Astrocyte of the spinal cord (primary cell): ENCODE measurements at places on chromosomes 2 and 18.

- DNase-seq: no peak
These were observed 204.2 kb downstream of the TPGS2 start for GRCh38 chr18:36624451-36625167.

DNA sequence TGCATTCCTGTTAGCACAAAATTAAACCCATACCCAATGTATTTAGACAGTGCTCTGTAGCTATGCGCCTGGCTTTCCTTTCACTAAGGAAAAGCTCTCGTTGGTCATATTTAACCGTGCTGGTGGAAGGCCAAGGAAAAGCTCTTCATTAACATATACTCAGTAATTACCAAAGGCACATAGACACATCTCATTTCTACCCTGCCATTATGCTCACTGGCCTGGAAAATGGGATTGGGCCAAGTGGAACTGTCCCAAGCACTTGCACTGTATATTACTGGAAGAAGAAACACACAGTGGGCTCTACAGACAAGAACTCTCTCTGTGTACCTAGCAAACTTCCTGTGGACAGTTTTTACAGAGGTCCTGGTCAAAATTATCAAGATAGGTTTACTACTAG is 274.4 kb downstream of the ERBB4 start:
- DNase-seq: no peak

- no peak for DNase-seq
These were observed 5.8 kb upstream of the UPP2 start for GRCh38 chr2:158095912-158096311.

DNA sequence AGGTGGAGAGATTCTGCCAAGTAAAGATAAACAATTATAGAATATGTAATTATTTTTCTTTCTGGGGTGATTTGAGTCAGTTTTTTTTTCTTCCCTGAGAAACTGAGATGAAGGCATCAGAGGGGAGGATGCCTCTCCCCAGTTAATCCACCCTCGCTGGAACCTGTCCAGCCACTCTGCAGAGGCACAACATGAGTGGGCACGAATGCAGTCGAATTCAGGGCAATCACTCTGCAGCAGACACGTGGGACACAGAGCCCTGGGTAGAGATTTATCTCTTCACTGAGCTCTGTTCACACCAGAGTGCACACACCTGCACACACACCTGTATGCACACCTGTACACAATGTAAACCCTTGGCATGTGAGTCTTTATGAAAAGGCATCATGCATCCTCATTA is 154.2 kb downstream of the DCDC2C start:
- no peak for DNase-seq

- DNase-seq: peak; percentile 35
These were observed 46.2 kb downstream of the TWSG1 start for GRCh38 chr18:9380621-9381395.

GRCh38 chr2:192288295-192288694 is 93.6 kb upstream of the TMEFF2 start:
- DNase-seq: no peak

GRCh38 chr2:210584834-210585233 is 28.4 kb downstream of the CPS1 start:
- peak; percentile 61 for DNase-seq

DNA sequence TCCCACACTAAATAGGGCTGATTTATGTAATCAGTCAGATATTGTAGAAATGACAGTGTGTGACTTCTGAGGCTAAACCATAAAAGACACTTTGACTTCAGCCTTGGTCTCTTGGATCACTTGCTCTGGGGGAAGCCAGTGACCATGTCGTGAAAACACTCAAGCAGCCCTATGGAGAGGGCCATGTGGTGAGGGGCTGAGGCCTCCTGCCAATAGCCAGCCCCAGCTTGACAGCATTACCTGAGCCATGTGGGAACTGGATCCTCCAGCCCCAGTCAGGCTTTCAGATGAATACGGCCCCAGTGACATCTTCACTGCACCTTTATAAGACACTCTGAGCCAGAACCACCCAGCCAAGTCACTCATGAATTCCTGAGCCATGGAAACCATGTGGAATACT is 20.8 kb downstream of the TNS1 start:
- no peak for DNase-seq

- peak; percentile 17 for DNase-seq
These were observed 17.6 kb downstream of the MRPL35 start for GRCh38 chr2:86216575-86217555.

GRCh38 chr2:49029406-49029805 is 124.9 kb downstream of the FSHR start:
- DNase-seq: no peak

DNA sequence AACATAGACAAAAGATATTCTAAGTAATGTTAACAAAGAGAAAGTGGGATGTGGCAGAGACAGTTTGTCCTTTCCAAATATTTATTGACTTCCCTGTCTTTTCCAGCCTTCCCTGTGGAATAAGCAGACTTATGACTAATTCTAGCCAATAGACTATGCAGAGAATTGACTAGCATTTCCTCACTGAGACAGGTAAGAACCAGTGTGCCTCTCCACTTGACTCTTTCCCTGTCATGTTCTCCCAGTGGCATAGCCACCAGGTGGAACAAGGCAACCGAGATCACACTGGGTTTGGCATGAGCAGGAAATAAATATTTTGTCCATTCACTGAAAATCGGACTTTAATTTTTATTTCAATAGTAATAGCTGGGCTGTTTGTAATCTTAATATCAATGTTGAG is 168.1 kb upstream of the CTAGE1 start:
- DNase-seq: no peak

DNA sequence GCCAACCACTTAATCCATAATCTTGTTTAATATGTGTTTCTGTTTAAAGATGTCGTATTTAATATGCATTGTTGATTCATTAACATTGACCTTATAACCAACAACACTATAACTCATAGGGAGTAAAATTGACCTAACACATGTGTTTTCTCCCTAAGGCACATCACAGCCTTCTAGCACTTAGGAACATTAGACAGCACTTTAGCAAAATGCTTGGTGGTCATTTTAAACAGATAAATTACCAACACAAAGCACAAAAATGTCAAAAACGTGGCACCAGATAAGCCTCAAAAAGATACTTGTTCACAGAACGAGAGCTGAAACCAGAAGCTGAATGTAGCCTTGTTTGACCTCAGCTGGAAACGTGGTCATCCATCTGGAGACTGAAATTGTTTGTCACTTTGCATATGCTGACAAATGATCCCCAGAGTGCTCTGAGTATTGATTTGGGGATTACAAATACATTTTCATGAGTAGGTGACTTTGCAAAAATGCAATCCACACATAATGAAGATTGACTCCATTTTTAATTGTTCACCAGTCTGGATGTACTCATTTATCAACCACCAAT is 139.2 kb downstream of the CCDC102B start:
- no peak for DNase-seq

- DNase-seq: no peak
These were observed 204.5 kb upstream of the RBBP8 start for GRCh38 chr18:22728481-22729105.

DNA sequence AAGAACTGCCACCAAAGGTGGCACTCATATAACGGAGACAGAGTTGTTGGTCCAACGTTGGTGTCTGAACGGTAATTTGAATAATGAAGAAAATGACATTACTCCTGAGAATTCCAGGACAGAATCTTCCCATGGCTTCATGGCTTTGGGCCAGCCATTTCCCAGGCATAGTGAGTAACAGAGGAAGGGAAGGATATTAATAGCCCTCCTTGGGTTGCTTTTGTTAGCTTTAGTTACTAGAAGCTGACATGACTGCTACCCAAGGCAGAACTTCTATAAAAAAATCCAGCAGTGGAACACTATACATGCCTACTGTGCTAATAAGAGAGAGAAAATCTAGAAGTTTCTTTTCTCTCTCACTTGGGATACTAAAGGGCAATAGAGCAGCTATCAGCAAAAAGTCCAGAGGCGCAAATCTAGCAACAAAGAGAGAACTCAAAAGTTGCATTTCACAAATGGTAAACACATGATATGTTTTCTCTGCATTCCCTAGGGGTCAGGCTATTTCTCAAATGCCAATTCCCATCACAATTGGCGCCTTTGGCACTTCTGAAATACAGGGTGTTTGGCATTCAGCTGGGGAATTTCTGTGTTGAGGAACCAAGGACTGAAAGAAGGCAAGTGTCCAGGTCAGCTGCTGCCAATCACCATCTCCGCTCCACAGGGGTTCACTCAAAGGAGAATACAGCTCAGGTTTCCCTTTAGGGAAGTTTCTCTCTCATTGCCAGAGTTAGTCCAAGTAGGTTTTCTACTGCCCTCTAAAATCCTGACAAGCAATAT is 160.8 kb upstream of the KYNU start:
- peak; percentile 73 for DNase-seq

- peak; percentile 66 for DNase-seq
These were observed 310.9 kb downstream of the PRKCE start for GRCh38 chr2:45962177-45962921.

DNA sequence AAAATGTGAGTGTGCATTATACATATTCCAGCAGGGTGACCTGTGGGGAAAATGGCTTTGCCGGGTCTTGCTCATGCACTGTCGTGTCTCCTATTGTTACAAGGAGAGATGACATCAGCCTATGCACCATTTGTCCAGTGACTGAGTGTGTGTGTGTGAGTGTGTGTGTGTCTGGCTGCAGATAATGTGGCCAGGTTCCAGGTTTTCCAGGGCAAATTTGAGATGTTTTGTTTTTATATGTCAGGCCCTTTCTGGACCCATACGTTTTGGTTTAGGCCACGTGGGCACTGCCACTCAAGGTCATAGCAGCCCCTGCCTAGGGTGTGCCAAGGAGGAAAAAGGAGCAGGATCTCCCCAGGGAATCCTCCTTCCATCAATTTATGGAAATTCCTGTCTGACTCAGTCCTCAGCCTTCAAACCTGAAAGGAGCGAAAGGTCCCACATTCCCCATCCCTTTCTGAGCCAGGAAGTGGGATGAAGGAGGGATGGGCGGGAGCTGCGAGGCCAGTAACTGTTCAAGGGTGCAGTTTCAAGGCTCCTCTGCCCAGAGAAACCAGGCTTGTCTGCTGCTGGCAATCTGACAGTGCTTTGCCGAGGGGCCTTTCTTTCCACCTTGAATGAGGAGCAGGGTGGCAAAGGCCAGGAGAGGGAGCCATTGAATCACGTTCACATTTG is 93.0 kb upstream of the SMAD2 start:
- DNase-seq: peak; percentile 57

GRCh38 chr2:26921323-26921722 is 49.1 kb upstream of the MAPRE3 start:
- no peak for DNase-seq

- DNase-seq: peak; percentile 36
These were observed 78.2 kb downstream of the KCTD1 start for GRCh38 chr18:26470011-26470637.

- DNase-seq: peak; percentile 38
These were observed 54.4 kb downstream of the SLC4A3 start for GRCh38 chr2:219681694-219682300.

- no peak for DNase-seq
These were observed 4.4 kb downstream of the EVX2 start for GRCh38 chr2:176079285-176079830.

DNA sequence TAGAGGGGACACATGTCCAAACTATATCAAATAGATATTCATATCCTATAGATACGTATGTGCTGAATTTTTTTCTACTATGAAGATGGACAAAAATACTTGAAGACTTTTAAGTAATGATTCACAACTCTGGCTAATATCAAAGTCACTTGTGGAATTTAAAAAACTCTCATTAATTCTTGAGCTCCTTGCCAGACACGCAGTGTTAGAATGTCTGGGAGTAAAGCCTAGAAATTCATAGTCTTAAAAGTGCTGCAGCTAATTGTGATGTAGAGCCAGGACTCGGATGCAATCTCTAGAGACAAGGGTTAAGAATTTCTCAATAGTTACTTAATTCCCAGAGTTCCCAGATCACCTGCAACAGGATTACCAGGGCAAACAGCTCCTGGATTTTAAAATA is 107.4 kb downstream of the ARL6IP6 start:
- DNase-seq: peak; percentile 29

DNA sequence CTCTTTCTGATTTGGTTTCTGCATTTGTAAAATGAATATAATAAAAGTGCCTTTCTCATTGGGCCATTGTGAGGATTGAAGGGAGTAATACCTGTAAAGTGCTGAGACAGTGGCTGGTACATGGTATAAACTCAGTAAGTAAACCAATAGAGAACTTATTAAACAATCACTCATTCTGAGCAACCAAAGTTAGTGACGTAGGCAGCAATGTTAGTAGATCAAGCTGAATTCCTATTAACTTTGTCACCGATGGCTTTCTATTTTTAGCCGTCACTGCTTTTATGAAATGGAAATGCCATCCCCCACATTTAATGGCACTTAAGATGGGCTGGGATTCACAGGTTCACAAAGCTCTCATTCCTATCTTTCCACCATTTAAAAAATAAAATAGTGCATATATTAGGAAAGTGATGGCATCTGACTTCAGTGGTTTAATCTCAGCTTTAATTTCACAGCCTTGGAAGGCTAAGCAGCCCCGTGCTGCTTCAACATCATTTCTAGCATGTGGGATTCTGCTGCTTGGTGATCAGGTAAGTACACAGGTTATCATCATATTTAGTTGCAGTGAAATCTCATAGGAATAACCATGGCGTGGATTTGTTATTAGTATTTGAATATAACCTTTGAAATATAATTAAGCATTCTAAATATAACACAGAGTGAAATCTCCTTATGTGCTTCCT is 17.6 kb upstream of the PPP4R1 start:
- DNase-seq: peak; percentile 89

DNA sequence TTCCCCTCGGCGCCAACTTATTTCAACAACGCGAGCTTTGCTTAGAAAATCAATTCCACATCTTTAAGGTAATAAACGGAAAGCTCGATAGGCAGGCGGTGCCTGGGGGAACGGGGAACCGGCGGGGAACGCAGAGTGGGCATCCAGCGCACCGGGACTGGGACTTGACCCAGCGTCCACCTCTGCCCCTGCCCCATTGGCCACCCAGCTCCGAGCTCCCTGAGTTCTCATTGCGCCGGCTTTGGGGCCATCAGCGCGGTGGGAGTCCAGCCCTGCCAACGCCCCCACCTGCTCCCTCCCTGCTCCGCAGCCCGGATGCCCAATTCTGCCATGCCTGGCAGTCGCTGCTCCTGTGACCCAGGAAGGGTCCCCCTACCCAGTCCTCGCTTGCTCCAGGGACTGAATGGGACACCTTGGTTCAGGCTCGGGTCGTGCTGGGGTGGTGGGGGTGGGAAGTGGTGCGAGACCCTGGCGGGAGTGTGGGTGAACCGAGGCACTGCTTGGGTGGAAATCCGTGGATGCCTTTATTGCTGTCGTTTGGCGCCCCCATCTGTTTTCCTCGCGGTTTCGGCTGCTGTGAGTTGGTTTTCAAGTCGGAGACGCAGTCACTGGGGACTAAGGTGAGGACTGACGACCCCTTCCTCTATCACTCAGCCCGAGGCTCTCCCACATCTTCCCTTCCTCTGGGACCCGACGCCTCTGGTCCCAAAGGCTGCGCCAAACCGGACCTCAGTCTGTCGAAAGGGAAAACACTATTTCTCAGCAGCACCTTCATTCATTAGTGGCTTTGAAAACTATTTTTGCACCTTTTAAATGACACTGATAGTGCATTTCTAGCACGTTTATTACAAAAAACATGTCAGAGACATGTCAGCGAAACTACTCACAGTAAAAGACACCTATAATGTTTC is 2.4 kb upstream of the EVX2 start:
- no peak for DNase-seq
